ENCODE measurements at places on chromosomes 5 and 9.
A peak's percentile ranks its signal among the peaks of the same experiment; 100 is the strongest.

GRCh38 chr9:804026-804425, 37.5 kb upstream of the DMRT1 start:
- DNase-seq = no peak

GRCh38 chr9:130450344-130451003, 5.7 kb downstream of the ASS1 start:
- no peak for DNase-seq

- peak; percentile 55 for DNase-seq
Measured at GRCh38 chr5:139481580-139482049, 943 bp downstream of the STING1 start.

DNA sequence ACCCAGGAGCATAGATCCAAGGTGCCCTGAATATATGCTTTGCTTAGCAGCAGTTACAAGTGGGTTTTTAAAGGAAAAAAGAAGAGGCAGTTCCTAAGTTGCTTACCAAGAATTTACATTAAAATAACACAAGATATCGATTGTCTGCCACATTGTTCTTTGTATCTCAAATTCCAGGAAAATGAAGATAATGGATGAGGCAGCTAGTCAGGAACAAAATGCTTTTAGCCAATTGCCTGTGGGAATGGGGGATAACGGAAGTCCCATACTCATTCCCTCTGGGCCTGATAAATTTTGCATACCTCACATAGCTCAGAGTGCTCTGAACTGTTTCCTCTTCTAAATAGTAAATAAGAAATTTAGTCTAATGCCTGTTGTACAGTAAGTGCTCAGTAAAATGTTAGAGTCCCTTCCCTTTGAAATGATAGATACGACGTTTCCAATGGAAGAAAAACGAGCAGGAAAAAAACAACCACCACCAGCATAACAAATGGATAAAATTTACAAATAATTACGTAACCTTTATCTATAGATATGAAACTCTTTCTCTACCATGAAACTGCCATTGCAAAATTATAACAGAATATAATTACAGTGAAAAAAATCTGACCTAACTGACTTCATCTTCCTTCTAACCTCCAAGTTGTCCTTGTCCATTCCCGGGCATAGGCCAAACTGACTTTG, 35.5 kb upstream of the TENT2 start:
- no peak for DNase-seq

Measured in AG10803 (cell line).